Neural crest cell (in vitro differentiated cells): ENCODE measurements at places on chromosomes 1 and 21. TPM values are rescaled to one million over a fixed set of nuclear protein-coding genes. Genes with fewer than 3 reads are reported as not detected.

- H3K4me3 ChIP-seq: no peak overlapping the region
- H3K27ac ChIP-seq: no peak overlapping the region
- DNase-seq: no peak
- H3K4me1 ChIP-seq: peaks cover 3% of the 10 kb centered on the region
- H3K27me3 ChIP-seq: peaks cover 11% of the 10 kb centered on the region
- no peaks in the 10 kb centered on the region for H3K36me3 ChIP-seq
These were observed 21.3 kb upstream of the COL16A1 start for GRCh38 chr1:31725134-31725533.

GRCh38 chr1:41742219-41742618 is 176.5 kb downstream of the HIVEP3 start:
- no peak overlapping the region for H3K27ac ChIP-seq
- no peak for DNase-seq
- H3K4me1 ChIP-seq: peaks cover 5% of the 10 kb centered on the region
- H3K27me3 ChIP-seq: no peaks in the 10 kb centered on the region

Gene VAV3
- 2.6 and 2.9 TPM in 2 replicates for total RNA-seq

GRCh38 chr1:230865062-230865817 is 3.1 kb downstream of the C1orf198 start:
- peak overlapping the region; percentile 98 for H3K4me3 ChIP-seq
- no peak for DNase-seq
- peaks cover 11% of the 10 kb centered on the region for H3K36me3 ChIP-seq
- H3K4me1 ChIP-seq: peaks cover 73% of the 10 kb centered on the region

Gene PROX1
- 14.3 and 17.5 TPM in 2 replicates for total RNA-seq

DNA sequence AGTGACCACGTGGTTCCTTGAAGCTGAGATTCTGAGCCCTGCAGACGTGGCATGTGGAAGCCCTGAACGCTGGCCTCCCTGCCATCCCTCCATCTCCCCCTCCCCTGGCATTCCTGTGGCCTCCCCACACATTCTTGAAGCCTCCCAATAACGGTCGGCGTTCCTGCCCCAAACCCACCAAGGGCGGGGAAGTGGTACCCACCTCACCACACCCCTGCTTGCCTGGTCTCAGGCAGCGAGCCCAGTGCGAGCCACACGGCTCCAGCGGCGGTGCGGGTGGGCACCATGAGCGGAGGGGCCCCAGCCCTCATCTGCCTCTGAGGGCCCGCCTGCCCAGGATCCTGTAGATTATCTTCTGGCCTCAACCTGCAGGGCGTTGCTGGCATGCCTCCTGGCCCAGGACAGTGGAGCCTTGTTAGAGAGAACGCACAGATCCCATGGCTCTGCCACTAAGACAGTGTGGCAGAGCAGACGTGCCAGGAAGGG is 20.6 kb upstream of the PRELP start:
- DNase-seq: no peak
- peaks cover 11% of the 10 kb centered on the region for H3K27me3 ChIP-seq
- H3K4me3 ChIP-seq: no peak overlapping the region
- no peak overlapping the region for H3K27ac ChIP-seq

Gene LRRC38
- total RNA-seq: not detected in 2 replicates

Gene LAMB3
- not detected in 2 replicates for total RNA-seq

DNA sequence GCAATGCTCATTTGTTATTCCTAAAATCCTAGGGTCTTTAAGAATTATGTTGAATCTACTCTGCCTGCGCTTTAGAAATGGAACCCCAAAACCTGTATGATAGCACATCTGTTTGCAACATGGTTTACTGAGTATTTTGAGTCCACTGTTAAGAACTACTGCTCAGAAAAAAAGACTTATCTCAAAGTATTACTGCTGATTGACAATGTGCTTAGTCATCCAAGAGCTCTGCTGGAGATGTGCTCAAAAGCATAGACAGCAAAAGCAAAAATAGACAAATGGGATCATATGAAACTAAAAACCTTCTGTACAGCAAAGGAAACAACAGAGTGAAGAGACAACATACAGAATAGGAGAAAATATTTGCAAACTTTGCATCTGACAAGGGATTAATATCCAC is 107.0 kb downstream of the CTH start:
- H3K27me3 ChIP-seq: peaks cover 3% of the 10 kb centered on the region
- no peak overlapping the region for H3K4me3 ChIP-seq
- no peaks in the 10 kb centered on the region for H3K4me1 ChIP-seq
- DNase-seq: no peak
- no peak overlapping the region for H3K27ac ChIP-seq

Gene PTPN7
- not detected in 2 replicates for total RNA-seq

Gene PEAR1
- 6.8 and 6.9 TPM in 2 replicates for total RNA-seq

GRCh38 chr1:26824731-26825130 is 1.8 kb upstream of the ZDHHC18 start:
- H3K27me3 ChIP-seq: no peaks in the 10 kb centered on the region
- peak overlapping the region; percentile 92 for H3K4me3 ChIP-seq
- peaks cover 30% of the 10 kb centered on the region for H3K4me1 ChIP-seq
- DNase-seq: no peak
- no peaks in the 10 kb centered on the region for H3K36me3 ChIP-seq
- H3K27ac ChIP-seq: no peak overlapping the region
